Upper lobe of left lung (tissue), 6 donors: ENCODE measurements at places on chromosomes 1 and 21.

DNA sequence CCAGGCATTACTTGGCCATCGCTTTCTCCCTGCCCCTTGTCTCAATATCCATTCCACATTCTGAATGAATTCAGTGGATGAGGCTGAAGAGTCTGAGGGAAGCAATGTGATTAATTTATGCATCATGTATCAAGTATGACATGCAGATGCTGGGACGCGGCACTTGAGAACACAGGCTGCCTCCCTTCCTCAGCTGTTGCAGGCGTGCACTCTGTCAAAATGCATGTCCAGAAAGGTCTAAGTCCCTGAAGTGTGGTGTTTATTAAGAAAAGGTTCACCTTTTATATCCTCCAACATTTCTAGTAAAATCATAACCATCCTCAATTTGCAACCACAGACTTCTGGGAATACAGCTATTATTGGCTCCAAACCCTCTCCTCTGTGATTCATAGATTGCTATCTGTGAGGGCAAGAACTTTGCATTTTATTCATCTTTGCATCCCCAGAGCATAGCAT, 22.6 kb upstream of the RAB3GAP2 start:
- no peaks in the 10 kb centered on the region for H3K4me1 ChIP-seq
- H3K36me3 ChIP-seq, result no peaks in the 10 kb centered on the region
- H3K27ac ChIP-seq, result no peak overlapping the region
- H3K27me3 ChIP-seq, result no peaks in the 10 kb centered on the region

DNA sequence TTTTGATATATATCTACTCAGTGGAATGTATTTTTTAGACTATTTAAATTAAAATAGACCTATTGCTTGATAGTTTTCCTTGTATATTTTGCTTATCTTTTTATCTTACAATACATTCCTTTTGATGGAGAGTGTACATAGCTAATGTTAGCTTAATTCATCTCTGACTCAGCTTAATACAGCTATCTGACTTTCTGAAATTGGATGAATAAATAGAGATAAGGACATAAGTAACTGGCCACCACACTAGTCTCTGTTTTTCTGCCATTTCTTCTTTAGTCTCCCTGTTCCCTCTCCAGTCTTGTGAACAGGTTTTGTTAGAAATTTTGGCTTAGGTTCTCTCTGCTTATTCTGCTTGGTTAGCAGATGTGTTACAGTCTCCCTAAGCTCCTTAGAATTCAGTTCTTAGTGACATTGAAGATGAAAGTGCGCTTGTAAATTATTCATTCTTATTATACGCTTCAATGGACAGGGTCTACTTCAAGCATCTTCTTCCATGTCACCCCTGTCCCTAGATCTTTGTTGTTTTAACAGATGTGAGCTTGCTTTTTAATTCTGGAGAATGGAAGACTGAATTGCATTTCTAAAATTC, 59.6 kb downstream of the XPR1 start:
- H3K27me3 ChIP-seq, result no peaks in the 10 kb centered on the region
- DNase-seq, result no peak
- no peak overlapping the region for H3K27ac ChIP-seq
- H3K4me1 ChIP-seq, result peaks cover 9% of the 10 kb centered on the region

DNA sequence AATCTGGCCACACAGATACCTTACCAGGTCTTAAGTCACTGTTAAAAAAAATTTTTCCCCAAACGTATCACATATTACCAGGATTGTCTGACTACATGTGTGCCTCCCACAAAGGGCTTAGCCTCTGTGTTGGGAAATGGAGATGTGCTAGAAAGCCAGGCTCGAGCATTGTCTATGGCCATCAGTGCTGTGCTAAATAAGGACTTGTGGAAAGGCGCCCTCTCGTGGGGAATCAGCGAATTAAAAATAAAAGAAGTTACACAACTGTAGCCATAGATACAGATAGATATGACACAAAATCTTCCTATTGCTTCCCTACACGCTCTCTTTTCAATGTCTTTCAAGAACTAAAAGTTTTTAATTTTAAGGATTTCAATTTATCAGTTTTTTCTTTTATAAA, 47.5 kb upstream of the CRNN start:
- H3K4me3 ChIP-seq, result no peak overlapping the region
- no peaks in the 10 kb centered on the region for H3K4me1 ChIP-seq
- DNase-seq, result peak; percentile 50
- H3K27ac ChIP-seq, result no peak overlapping the region
- no peaks in the 10 kb centered on the region for H3K27me3 ChIP-seq
- no peaks in the 10 kb centered on the region for H3K36me3 ChIP-seq

GRCh38 chr1:55386456-55386855, 171.3 kb upstream of the USP24 start:
- no peak for DNase-seq
- H3K4me3 ChIP-seq, result no peak overlapping the region
- no peaks in the 10 kb centered on the region for H3K4me1 ChIP-seq
- no peaks in the 10 kb centered on the region for H3K36me3 ChIP-seq
- H3K27me3 ChIP-seq, result no peaks in the 10 kb centered on the region

- no peaks in the 10 kb centered on the region for H3K27me3 ChIP-seq
- no peaks in the 10 kb centered on the region for H3K36me3 ChIP-seq
- no peaks in the 10 kb centered on the region for H3K4me1 ChIP-seq
- DNase-seq, result no peak
These were observed 127.3 kb downstream of the TBX19 start for GRCh38 chr1:168407832-168408538.

- H3K4me1 ChIP-seq, result no peaks in the 10 kb centered on the region
- H3K27me3 ChIP-seq, result no peaks in the 10 kb centered on the region
- DNase-seq, result no peak
These were observed 25.3 kb downstream of the KCNQ4 start for GRCh38 chr1:40808909-40809308.
